ENCODE measurements at places on chromosomes 11 and 22. TPM values are rescaled to one million over a fixed set of nuclear protein-coding genes. Genes with fewer than 3 reads are reported as not detected.

GRCh38 chr22:47113853-47114415 is 351.5 kb downstream of the TBC1D22A start:
- DNase-seq: no peak

Gene OR4P4
- total RNA-seq: not detected

DNA sequence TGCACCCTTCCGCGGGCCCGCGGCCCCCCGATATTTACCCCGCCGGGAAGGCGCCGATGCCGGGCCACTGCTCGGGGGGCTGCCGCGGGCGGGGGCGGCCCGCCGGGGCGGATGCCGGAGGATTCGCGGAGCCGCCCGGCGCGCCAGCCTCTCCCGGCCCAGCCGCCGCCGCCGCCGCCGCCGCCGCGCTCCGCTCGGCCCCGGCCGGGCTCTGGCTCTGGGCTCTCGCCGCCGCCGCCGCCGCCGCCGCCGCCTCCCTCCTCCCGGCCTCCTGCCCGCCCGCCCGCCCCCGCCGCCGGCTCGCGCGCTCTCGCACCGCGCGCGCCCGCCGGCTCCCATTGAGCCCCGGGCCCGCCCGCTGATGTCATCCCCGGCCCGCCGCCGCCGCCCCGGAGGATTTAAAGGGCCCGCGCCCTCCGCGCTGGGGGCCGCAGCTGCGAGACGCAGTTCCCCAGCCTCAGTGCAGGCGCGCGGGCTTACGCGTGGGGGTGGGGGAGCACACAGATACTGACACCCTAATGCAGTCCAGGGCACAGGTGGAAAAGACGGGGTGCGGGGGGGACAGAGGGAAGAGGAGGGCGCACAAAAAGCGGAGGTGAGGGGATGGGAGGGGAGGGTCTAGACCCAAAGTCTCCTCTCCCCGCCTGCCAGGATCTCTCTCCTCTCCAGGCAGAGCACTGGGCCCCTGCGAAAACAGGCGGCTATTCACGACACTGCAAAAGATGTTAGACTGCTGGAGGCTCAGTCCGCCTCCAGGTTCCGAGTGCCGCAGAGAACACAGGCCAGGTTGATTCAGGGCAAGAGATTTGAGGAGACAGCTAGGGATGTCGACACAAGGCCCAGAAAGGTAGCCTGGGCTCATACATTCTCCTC is at the start of gene CSNK1E:
Gene CSNK1E (minus strand): TSS at position 312 of the 873 bp plus-strand sequence. CDS start 3,276 bp downstream, outside the sequence.
- DNase-seq: peak; percentile 74

Gene IFITM10
- 0.32 TPM for total RNA-seq

- no peak for DNase-seq
These were observed 18.4 kb downstream of the DEUP1 start for GRCh38 chr11:93348930-93349329.

GRCh38 chr11:57094181-57094935 is 87.4 kb upstream of the LRRC55 start:
- DNase-seq: no peak

GRCh38 chr11:112773264-112773663 is 188.0 kb upstream of the NCAM1 start:
- no peak for DNase-seq

GRCh38 chr11:10488121-10488933 is 33.3 kb downstream of the AMPD3 start:
- DNase-seq: no peak

DNA sequence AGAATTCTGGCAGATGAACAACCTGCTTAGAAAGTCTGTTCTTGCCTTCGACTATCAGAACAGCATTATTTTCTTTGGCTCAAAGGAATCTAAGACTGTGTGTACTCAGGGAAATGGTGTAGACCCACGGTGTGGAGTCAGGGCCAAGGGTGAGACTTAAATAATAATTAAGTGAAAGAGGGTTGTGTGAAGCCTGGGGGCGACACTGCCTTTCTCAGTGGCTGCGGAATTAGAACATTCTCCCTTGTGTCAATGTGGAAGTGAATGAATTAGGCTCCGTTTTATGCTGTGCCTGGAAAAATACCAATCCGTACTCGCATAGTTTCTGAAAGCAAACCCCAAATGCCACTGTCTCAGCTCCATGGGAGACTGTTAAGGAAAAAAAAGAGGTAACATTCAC is 50.7 kb downstream of the NAV2 start:
- DNase-seq: no peak

Gene CSNK2A3
- 1.2 TPM for total RNA-seq

DNA sequence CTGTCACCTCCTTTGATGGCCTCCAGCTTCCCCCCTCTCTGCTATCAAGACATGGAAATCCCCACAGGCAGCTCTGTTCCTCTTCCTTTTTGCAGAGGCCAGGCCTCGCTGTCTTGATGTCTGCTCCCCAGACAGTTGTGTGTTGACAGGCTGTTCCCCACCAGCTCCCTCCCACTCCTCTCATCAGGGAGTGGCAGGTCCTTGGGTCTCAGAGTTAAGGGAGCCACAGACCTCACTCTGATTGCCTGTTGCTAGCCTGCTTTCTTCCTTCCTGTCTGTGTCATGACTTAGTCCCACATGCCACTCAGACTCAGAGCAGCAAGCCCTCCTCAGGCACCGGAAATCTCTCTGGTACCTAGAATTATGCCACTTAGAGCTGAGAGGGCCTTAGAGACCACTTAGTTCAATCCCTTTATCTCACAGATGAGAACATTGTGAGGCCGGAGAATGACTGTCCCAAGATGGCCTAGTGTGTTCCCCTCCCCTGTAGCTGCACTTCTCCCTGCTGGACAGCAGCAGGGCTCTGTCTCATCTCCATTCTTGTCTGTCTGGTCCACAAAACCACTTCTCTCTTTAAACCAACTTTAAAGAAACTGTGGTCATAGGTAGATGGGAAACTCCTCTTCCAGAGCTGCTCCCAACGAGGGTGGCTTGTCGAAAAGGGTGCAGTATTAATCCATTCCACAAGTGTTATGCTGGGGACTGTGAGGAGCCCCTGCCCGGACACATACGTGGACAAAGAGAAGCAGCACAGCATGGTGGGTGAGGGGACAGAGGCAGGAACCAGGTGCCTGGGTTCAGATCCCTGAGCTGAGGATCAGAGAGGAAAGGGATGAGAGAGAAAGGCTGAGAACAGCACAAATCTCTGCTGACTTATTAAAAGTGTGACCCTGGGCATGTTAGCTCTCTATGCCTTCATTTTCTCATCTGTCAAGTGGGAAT is 4.2 kb downstream of the AMPD3 start:
- peak; percentile 61 for DNase-seq

- no peak for DNase-seq
These were observed 39.9 kb downstream of the CABIN1 start for GRCh38 chr22:24051028-24051427.

- no peak for DNase-seq
These were observed 33.9 kb upstream of the PANX2 start for GRCh38 chr22:50136581-50137015.

Gene SMTNL1
- not detected for total RNA-seq

GRCh38 chr11:109960831-109961230 is 132.4 kb upstream of the ZC3H12C start:
- no peak for DNase-seq

Gene KRTAP5-7
- total RNA-seq: not detected

Gene C11orf52
- total RNA-seq: not detected

DNA sequence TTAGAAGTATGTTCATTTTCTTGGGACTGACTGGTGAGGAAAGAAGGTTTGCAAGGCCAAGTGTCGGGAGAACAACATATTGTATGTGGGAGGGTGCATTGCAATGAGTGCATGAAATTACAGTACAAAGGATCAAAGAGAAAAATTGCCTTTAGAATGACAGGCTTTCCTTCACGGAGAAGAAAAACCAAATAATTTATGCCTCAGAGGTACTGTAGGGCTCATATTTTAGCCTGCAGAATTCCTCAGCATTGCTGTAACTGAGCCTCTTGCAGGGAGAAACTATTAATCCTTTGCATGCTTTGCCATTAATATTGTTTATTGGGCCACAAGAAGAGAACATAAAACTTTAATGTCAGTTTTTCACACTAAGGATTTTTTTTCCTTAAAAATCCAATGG is 60.1 kb downstream of the LRRC4C start:
- no peak for DNase-seq

DNA sequence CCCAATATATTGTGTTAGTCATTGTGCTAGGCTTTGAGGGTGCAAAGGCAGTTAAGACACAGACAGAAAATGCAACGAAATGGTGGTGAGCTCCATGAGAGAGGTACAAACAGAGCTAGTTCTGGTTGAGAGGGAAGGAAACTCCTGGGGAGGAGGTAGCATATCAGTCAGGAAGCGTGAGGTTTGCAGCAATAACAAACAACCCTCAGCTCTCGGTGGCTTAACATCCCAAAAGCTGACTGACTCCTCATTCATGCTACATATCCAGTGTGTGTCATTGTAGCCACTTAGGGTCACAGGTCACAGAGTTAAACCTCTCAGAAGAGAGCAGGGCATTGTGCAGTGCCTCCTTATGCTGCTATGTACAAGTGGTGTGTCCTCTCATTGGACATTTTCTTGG is 1.7 kb upstream of the ST14 start:
- no peak for DNase-seq

- DNase-seq: no peak
These were observed 73.8 kb upstream of the CDON start for GRCh38 chr11:126136507-126136906.

- no peak for DNase-seq
These were observed 265.3 kb downstream of the FAT3 start for GRCh38 chr11:92489826-92490399.

DNA sequence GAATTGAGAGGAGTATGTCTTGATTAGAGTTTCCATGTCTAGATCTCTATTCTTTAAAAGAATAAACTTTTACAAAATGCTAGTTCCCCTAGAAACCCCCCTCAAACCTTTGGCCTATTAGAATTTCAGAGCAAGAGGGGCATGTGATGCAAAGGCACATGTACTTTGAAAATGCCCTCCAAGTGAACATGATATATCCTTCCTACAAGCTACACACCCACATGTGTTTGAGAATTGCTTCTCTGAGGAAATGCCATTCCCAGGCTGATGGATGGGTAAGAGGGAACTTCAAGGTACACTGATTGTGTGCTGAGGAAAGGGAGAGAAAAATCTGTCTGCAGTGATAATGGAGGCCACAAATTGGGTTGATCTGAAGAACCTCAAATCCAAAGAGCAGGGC is 59.5 kb upstream of the PSMA1 start:
- DNase-seq: no peak

- DNase-seq: no peak
These were observed 6.4 kb downstream of the RBX1 start for GRCh38 chr22:40957601-40958000.

Gene PHLDA2
- 28.0 TPM for total RNA-seq

DNA sequence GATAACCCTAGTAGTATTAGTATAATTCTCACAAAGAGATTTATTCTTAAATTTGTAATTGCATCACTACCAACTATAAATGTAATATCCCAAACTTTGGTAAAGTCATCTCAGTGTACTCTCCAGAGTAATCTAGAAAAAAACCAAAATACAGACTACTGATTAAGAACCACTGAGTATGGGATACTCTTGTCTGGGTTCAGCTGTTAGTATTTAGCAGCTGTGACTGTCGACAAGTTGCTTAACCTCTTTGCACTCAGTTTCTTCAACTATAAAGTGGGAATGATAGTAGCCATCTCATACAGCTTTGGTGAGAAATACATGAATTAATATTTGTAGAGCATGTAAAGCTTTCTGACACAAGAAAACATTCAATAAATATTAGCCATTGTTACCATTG is 35.3 kb downstream of the C11orf65 start:
- DNase-seq: no peak

DNA sequence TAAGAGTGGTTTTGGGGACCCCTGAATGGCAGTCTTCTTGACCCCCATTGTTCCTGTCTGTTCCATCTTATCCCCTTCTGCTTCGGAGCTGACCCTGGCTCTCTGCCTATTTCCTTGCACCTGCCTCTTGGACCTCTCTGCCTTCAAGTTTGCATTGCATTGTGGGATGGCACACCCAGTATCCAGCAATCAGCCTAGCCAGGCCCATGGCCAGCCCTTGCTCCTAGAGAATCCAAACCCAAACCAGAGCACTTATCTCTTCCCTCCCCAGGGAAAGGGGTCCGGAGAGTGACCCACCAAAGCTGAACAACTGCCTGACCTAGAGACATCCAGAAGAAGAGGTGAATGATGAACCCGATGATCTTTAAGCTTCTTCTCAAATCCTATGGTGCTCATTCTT is 607.3 kb upstream of the CADM1 start:
- DNase-seq: no peak

Gene OR51B4
- not detected for total RNA-seq

GRCh38 chr11:66978229-66978628 is 3.1 kb downstream of the C11orf86 start:
- no peak for DNase-seq

DNA sequence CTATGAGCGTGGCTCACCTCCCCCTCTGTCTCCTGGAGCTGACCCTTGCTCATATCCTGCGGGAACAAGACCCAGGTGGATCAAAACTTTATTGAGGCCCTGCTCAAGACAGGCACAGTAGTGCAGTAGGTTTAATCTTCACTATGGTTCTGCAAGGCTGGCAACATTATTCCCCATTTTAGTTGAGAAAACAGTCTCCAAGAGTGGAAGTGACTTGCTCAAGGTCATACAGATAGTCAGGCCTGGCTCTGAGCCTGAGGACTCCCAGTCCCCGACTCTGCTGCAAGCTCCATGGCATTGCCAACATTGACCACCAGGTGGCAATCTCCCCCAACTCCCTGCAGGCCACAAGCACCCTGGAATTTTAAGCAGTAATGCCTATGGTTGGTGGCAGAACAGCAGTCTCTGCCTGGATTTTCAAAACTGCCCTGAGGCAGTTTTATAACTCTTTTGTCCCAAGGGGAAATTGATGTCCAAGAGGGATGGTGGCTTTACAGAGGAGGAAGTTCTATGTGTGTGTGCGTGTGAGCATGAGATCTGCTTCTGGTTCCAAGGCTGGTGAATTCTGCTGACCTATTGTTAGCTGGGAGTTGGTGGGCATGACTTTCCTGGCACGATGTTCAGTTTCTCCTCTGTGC is 34.1 kb downstream of the NEU3 start:
- DNase-seq: peak; percentile 60

GRCh38 chr11:92457250-92457649 is 232.6 kb downstream of the FAT3 start:
- DNase-seq: no peak

DNA sequence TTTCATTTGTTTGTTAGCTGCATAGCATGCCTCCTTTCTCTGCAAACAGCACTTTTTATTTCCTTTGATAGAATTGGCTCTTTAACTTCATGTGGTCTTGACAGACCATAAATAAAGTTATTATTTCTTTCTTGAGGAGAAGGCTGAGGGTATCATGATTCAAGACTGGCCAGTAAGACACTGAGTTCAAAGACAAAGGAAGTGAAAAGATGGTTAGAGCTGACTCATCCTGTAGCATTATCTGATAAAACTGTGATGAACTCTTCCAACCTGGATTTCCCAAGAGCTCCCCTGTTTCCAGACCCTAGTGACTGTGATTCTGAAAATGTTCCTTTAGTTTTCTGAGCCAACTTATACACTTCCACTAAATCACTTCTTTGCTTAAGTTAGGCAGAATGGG is 179.3 kb upstream of the FAT3 start:
- DNase-seq: no peak

DNA sequence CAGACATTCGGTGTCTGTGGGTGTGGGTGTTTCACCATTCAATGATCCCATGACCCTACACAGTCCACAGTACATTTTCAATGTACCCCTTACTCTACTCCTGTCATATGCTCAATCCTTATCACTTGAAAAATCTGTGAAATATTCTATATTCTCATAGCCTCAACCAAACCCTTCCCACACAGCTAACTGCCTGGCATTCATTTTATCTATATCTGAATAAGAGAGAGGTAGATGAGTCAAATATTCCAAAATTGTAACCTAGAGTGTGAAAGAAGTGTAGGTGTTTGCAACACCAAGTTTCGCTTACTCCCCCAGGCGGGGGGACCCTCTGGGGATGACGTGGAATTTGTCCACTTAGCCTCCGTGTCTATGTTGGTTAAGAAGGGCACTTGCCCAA is 354.8 kb downstream of the ETS1 start:
- no peak for DNase-seq

Gene TMEM126A
- 47.7 TPM for total RNA-seq
